ENCODE measurements at places on chromosomes 7 and 10.

DNA sequence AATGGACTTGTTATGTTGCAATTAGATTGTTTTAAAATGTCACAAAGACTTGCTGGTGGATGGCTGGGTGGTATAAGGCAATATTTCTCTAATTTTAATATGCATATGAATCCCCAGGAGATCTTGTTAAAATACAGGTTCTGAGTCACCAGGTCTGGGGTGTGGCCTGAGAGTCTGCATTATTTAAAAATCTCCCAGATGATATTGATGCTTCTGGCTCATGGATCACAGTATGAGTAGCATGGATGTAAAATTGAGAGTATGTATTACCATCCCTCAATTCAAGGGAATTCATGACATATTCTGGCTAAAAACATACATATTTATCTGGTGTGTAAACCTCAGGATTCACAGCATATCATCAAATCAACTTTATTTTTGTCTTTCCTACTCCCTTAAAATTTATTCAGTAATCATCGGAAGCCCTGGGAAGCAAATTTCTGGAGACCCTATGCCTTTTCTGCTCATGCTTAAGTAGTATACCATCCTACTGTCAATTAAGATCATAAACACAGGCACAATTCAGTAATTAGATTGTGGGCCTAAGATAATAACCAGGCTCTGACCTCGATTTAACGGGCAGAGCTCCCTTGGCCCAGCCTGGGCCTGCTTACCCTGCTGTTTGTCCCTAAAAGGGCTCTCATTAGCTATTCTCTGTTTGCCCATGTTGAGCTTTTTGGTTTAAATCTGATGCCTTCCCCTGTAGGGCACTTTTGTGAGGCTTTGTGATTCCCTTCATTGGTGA, 29.6 kb upstream of the ICA1 start:
- DNase-seq: no peak

- DNase-seq: no peak
Observed at GRCh38 chr7:128795129-128795528, 3.4 kb downstream of the CCDC136 start.

- no peak for DNase-seq
Observed at GRCh38 chr7:4145576-4145975, 536.5 kb upstream of the FOXK1 start.

GRCh38 chr10:109126016-109126415, 797.3 kb downstream of the XPNPEP1 start:
- no peak for DNase-seq

- no peak for DNase-seq
Observed at GRCh38 chr7:129495987-129496386, 6.3 kb upstream of the SMKR1 start.

DNA sequence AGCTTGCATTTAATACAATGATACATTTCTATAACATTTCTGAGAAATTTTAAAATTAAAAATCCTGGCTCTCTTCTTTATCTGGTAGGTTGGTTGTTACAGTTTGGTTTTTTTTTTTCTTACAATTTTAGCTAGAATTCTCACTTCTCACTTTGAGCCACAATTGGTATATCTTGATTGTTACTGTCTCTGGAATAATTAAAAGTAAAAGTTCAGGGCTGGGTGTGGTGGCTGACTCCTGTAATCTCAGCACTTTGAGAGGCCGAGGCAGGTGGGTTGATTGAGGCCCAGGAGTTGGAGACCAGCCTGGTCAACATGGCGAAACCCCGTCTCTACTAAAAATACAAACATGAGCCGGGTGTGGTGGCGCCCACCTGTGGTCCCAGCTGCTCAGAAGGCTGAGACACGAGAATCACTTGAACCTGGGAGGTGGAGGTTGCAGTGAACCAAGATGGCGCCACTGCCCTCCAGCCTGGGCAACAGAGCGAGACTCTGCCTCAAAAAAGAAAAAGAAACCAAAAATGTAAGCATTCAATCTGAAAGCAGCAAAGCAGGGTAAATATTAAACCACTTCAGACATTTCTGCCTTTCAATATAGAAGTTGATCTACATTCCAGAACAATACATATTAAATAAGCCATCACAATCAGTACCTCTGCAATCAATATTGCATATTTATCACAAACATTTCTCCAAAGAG, 88.6 kb upstream of the PFKP start:
- DNase-seq: no peak

DNA sequence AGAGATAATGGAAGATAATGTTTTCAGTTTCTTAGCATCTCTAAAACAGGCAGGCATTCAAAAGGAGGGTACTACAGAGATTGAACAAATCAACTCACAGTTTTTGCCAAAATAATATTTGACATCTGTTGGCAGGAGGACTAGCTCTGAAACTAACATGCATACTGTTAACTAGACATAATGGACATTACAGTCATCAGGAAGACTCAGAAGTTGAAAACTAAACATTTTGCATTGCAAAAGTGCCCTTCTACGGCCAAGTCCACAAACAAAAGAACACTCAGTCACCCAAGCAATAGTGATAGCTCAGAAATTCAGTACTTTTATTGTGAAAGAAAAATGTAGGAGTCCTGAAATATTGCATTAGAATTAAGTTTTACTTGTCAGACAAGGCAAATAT, 399.0 kb downstream of the HGF start:
- no peak for DNase-seq

DNA sequence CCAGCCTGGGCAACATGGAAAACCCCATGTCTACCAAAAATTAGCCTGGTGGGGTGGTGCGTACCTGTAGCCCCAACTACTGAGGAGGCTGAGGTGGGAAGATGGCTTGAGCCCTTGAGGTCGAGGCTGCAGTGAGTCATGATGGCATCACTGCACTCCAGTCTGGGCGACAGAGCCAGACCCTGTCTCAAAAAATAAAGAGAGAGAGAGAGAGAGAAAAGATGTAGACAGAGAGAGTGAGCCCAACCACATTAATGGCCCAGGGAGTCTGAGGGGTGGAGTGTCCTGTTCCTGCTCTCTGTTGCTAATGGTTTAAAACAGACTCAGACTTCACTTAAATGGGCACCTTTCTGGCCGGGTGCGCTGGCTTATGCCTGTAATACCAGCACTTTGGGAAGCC, 455.7 kb upstream of the GALNT17 start:
- DNase-seq: no peak

DNA sequence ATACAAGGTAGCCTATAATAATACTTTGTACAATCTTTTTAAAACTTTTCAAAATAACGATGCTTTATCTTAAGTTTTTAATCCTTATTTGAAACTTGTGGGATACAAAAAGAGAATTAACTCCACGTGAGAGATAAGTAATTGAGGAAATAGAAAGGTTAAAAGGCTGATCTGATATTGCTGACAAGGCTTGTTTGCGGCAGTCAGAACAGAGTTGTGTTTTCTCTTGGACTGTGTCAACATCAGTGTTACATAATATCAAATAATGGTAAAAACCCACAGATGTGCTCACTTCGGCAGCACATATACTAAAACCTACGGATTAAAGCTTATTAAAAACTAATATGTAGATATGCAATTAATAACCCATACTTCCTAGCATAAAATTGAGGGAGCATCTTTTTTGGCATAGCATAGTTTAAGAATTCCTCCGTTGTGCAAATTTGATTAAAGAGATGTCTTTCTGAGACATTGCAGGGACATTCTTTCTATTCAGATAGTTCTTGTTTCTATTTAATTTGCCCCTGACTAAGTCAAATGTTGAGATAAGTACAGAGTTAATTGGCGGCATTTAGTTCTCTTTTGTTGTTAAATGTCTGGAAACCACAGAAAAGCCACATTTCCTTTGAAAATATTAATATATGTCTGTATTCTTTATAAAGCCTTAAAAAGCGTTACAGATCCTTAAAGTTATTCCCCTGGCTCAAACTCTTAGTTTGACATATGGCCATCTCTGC, 63.3 kb downstream of the FAM185A start:
- no peak for DNase-seq

GRCh38 chr7:818031-818699, 14.1 kb upstream of the SUN1 start:
- no peak for DNase-seq

DNA sequence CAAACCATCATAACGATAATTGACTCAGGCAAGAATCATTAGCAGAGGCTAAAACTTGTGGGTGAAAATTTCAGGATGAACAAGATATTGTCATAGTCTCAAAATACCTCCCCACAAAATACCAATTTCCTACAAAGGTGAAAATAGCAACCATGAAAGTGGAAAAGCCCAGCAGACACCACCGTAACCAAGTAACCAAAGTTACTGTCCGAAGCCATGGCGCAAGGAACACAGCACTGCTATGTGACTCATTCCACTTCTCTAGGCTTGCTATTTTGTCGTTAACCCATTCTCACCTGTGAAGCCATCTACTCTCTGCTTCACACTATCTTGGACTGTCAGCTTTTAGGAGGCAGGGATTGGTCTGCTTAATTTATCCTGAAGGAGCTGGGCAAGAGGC, 113.8 kb upstream of the CACUL1 start:
- no peak for DNase-seq

GRCh38 chr10:86962136-86962980, 4.0 kb downstream of the SNCG start:
- no peak for DNase-seq

DNA sequence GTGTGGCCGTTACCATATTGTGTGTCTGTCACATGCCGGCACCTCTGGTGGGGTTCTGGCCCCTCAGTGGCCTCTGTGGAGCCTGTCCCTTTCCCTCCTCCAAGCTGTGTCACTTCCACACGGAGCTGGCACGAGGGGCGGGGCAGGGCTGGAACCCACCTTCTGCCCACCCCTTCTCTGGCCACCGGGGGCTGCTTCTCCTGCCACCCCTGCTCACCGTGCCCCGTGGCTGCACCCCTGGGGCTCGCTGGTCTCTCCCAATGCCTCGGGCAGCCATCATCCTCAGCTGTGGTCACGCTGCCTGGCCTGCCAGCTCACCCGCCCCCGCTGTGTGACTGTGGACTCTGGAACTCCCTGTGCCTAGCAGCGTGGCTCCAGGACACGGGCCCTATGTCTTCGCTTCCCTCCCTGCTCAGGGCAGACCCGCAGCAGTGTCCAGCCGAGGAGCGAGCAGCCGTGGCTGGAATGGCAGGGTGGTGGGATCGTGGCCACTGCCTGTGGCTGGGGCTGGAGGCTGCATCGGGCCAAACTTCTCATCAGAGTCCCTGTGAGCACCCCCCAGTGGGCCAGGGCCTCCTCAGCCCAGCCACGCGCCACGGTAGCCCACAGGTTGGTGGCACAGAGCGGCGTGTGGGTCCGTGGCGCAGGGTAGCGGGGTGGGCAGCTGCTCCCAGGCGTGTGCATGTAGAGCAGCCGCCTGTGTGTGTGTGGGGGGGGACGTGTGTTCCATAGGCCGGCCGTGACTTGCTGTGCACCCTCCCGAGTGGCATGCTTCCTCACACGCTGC, 8.1 kb downstream of the TTYH3 start:
- no peak for DNase-seq

DNA sequence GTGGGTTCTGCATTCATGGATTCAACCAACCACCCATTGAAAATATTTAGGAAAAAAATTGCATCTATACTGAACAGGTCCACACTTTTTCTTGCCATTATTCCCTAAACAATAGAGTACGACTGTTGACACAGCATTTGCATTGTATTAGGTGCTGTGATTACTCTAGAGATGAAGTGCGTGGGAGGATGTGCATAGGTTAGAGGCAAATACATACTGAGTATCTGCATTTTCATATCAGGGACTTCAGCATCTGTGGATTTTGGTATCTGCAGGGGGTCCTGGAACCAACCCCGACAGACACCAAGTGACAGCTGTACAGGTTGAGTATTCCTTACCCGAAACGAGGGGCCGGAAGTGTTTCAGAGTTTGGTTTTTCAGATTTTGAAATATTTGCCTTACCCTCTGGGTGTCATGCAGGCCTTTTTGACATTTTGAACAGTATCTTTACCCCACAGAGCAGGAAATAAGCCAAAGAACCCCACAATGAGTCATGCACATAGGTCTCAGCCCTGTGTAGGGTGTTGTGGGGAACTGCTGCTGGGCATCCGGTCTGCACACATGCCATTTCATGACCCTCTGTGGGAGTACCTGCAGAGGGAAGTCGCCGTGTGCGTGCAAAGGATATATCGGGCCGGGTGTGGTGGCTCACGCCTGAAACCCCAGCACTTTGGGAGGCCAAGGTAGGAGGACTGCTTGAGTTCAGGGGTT, 14.5 kb downstream of the NUDT5 start:
- no peak for DNase-seq

Data from NCI-H2029 treated with DMSO at 0.1 percent for 48 hours (cell line).